ENCODE measurements at places on chromosomes 5 and 9. TPM values are rescaled to one million over a fixed set of nuclear protein-coding genes. Genes with fewer than 3 reads are reported as not detected.
A peak's percentile ranks its signal among the peaks of the same experiment; 100 is the strongest.

The GPR21 gene
- total RNA-seq = 0.42 TPM

The BTNL9 gene
- total RNA-seq = not detected

The STPG3 gene
- total RNA-seq = not detected

The TAL2 gene
- not detected for total RNA-seq

The ZNF883 gene
- 2.1 TPM for total RNA-seq

The EIF4E1B gene
- total RNA-seq = not detected

The LRRC19 gene
- total RNA-seq = not detected

The SGCD gene
- total RNA-seq = not detected

The PTGDS gene
- total RNA-seq = not detected

DNA sequence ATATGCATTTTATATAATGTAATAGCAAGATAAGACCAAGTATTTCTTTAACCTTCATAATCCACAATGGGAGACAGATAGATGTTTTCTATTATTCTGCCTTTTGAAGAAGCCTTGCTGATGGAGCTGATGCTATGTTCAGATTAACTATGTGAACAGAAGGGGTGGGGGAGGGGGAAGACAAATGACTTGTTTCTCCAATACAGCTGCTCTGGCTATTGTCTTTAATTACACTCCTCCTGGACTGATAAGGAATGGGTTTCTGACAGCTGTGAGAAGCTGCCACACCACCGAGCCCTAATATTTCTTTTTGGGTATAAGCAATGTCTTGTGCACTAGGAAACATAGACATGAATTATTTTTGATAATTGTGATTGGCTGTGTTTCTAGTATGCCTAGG lies 62.0 kb downstream of the CAVIN4 start:
- no peak overlapping the region for H3K4me3 ChIP-seq
- H3K27me3 ChIP-seq = peaks cover 32% of the 10 kb centered on the region
- H3K27ac ChIP-seq = no peak overlapping the region
- H3K36me3 ChIP-seq = no peaks in the 10 kb centered on the region
- no peak for DNase-seq

DNA sequence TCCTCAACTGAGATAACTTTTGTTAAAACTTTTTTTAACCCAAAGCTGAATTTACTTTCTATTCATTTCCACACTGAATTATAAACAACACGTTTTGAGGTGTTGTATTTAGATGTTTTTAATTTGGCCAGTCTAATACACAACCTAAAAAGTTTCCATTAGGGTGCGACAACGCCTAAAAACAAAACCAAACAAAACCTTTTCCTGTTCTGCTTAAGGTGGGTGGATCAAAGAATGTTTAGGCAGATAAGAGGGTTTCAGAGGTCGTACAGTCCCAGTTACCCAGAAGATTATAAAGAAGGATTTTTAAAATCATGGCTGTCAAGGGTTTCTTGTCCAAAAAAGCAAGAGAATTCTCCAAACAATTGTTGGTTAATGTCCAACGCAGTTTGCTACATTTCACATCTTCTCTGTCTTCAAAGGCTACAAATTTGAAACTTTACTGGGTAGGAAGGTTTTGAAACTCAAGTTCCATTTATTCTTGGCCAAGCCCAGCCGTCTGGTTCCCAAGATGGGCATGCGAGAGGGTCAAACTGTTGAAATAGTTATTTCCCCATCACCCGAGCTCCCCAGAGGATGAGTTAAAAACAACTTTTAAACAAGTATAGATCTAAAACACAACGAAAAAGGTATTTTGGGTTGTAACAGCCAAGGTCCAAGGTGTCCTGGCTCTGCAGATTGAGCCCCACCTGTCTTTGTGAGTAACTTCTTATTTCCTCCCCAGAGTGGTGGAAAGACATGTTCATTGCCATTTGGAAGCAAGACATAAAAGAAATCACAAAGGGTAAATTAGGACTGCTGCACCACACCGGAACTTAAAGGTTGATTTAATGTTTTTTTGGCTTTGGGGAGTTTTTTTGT lies 122.8 kb upstream of the MAP3K1 start:
- peak overlapping the region; percentile 3 for H3K4me3 ChIP-seq
- H3K4me1 ChIP-seq = peaks cover 28% of the 10 kb centered on the region
- H3K27me3 ChIP-seq = no peaks in the 10 kb centered on the region
- no peak for DNase-seq

GRCh38 chr5:11477786-11478185 lies 426.5 kb downstream of the CTNND2 start:
- H3K4me1 ChIP-seq = no peaks in the 10 kb centered on the region
- DNase-seq = no peak
- no peaks in the 10 kb centered on the region for H3K36me3 ChIP-seq
- H3K27me3 ChIP-seq = peaks cover 9% of the 10 kb centered on the region
- H3K4me3 ChIP-seq = no peak overlapping the region
- no peak overlapping the region for H3K27ac ChIP-seq

GRCh38 chr5:125829349-125829748 lies 593.9 kb upstream of the GRAMD2B start:
- H3K4me1 ChIP-seq = no peaks in the 10 kb centered on the region
- no peaks in the 10 kb centered on the region for H3K36me3 ChIP-seq
- DNase-seq = no peak
- H3K27me3 ChIP-seq = no peaks in the 10 kb centered on the region

- H3K36me3 ChIP-seq = no peaks in the 10 kb centered on the region
- H3K4me1 ChIP-seq = peaks cover 2% of the 10 kb centered on the region
- H3K27me3 ChIP-seq = no peaks in the 10 kb centered on the region
- no peak for DNase-seq
Observed at GRCh38 chr9:126298063-126298801, 28.4 kb upstream of the MVB12B start.

- H3K27me3 ChIP-seq = no peaks in the 10 kb centered on the region
- no peak overlapping the region for H3K27ac ChIP-seq
- no peak for DNase-seq
- H3K4me3 ChIP-seq = no peak overlapping the region
- no peaks in the 10 kb centered on the region for H3K4me1 ChIP-seq
- H3K36me3 ChIP-seq = no peaks in the 10 kb centered on the region
Observed at GRCh38 chr9:9498846-9499245, 1114.0 kb downstream of the PTPRD start.

GRCh38 chr5:151067632-151068432 lies 13.0 kb downstream of the TNIP1 start:
- H3K4me3 ChIP-seq = peak overlapping the region; percentile 1
- no peak for DNase-seq
- peaks cover 43% of the 10 kb centered on the region for H3K36me3 ChIP-seq
- no peaks in the 10 kb centered on the region for H3K27me3 ChIP-seq

- no peak overlapping the region for H3K27ac ChIP-seq
- no peaks in the 10 kb centered on the region for H3K36me3 ChIP-seq
- H3K4me3 ChIP-seq = no peak overlapping the region
- no peak for DNase-seq
Observed at GRCh38 chr5:140591747-140592372, 27.2 kb downstream of the SLC35A4 start.

DNA sequence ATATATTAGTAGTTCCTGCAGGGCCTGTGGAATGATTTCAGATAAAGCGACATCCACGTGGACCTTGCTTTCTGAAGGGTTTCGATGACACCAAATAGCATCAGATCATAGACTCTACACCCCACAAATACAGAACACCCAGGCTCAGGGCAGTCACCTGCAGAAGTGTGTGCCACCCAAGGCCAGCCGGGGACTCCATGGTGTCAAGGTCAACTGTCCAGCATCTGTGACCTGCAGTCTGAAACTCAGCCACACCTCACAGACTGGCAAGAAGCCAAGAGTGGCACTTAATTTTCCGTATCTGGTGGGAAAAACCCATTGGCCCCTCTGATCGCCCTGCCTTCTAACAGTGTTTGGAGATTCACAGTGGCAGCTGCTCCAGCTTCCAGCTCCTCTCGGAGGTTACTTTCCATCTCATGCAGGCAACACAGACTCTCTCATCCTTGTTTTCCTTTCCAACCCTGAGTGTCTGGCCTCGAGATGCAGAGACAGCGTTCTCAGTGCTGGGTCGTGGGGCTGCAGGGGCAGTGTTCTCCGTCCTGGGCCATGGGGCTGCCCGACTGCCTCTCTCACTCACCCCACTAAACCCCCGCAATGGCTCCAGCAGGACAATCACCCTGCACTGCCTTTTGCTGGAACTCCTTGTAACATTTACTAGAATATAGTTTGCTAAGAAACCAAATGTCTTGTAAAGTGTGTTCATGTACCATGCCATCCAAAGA lies 221.9 kb downstream of the IRX2 start:
- H3K36me3 ChIP-seq = no peaks in the 10 kb centered on the region
- no peaks in the 10 kb centered on the region for H3K4me1 ChIP-seq
- no peak for DNase-seq

GRCh38 chr5:109370343-109370742 lies 39.4 kb downstream of the PJA2 start:
- H3K27ac ChIP-seq = no peak overlapping the region
- H3K36me3 ChIP-seq = peaks cover 46% of the 10 kb centered on the region
- no peaks in the 10 kb centered on the region for H3K27me3 ChIP-seq

DNA sequence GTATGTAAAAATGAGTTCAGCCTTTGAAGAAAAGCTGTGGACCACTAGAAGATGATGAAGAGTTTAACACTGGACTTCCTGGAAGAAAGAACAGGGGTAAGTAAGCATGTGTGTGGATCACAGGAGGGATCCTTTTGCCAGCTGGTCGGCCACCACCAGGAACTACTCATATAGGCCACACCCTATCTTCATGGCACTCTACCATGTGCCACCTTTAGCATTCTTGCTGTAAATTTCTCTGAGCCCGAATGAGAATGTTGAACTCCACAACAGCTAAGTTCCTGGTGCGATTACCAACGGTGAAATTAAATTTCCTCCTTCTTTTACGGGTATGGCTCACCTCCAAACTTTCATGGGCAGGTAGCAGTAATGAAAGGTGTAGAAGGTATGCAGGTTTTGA lies 102.3 kb downstream of the ATP10B start:
- no peak overlapping the region for H3K27ac ChIP-seq
- no peak for DNase-seq
- H3K36me3 ChIP-seq = no peaks in the 10 kb centered on the region
- H3K27me3 ChIP-seq = peaks cover 10% of the 10 kb centered on the region
- peaks cover 1% of the 10 kb centered on the region for H3K4me1 ChIP-seq

GRCh38 chr9:97966493-97966892 lies 16.6 kb upstream of the ANP32B start:
- H3K27me3 ChIP-seq = no peaks in the 10 kb centered on the region
- no peaks in the 10 kb centered on the region for H3K36me3 ChIP-seq
- DNase-seq = no peak
- no peak overlapping the region for H3K27ac ChIP-seq

DNA sequence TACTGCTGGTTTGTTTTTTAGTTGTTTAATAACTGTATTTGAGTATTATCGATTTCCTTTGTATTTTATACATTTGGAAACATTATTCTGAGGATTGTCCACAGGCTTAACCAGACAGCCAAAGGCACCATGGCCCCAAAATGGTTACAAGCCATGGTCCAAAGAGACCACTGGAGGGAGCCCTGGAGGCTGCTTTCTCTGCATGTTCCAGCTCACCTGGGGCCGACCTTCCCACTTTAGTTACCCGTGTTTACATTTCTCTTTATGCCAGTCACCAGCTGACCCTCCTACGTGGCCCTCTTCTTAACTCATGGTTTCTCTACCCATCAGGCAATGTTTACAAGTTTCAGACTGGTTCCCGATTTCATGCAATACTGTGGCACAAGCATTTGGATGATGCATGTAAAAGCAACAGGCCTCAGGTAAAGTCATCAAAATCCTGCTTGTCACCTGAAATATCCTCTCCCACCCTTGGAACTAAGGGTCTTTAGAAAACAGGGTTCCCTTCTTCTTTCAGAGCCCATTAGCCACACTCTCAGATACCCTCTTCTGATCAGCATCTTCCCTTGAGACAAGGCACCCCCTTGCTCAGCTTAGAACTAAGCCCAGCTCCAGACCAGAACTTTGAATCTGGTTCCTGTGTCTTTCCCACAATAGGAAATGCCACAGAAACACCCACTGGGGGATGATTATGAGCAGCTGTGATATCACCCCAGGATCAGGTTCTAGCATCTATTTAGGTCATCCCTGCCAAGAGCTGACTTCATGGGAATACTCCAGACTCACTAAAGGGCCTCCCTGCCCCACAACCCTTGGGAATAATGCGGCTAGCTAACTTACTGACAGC lies 49.9 kb upstream of the GARNL3 start:
- H3K4me1 ChIP-seq = peaks cover 4% of the 10 kb centered on the region
- H3K4me3 ChIP-seq = no peak overlapping the region
- no peaks in the 10 kb centered on the region for H3K36me3 ChIP-seq
- no peak overlapping the region for H3K27ac ChIP-seq

DNA sequence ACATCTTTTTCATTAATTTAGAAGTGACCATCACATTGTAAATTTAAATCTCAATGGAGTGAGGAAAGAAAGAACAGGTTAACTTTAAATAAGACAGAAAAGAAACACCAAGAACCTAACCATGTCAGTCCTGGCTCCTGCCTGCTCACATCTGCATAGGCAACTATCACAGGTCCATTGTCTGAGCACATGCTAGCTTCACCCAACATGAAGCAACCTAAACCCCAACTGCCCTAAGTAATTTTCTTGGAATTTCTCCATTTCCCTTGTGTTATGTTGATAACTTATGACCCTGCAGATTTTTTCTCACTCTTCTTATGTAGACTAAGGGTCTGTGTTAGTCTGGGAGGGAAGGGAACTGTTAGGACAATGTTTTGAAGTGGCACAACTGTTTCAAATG lies 2205.8 kb upstream of the ACO1 start:
- no peaks in the 10 kb centered on the region for H3K36me3 ChIP-seq
- no peak for DNase-seq
- no peaks in the 10 kb centered on the region for H3K27me3 ChIP-seq

GRCh38 chr5:140038373-140038957 lies 4.6 kb downstream of the NRG2 start:
- DNase-seq = no peak
- H3K4me3 ChIP-seq = no peak overlapping the region
- H3K27ac ChIP-seq = no peak overlapping the region
- peaks cover 76% of the 10 kb centered on the region for H3K27me3 ChIP-seq
- no peaks in the 10 kb centered on the region for H3K36me3 ChIP-seq
- peaks cover 14% of the 10 kb centered on the region for H3K4me1 ChIP-seq

GRCh38 chr5:36009698-36010097 lies 18.5 kb upstream of the UGT3A1 start:
- DNase-seq = no peak
- no peaks in the 10 kb centered on the region for H3K27me3 ChIP-seq
- no peaks in the 10 kb centered on the region for H3K4me1 ChIP-seq
- H3K27ac ChIP-seq = no peak overlapping the region

GRCh38 chr5:55554585-55555202 lies 19.9 kb upstream of the PLPP1 start:
- H3K4me1 ChIP-seq = peaks cover 4% of the 10 kb centered on the region
- H3K27ac ChIP-seq = no peak overlapping the region
- no peaks in the 10 kb centered on the region for H3K36me3 ChIP-seq
- no peak overlapping the region for H3K4me3 ChIP-seq
- H3K27me3 ChIP-seq = no peaks in the 10 kb centered on the region

- H3K4me1 ChIP-seq = no peaks in the 10 kb centered on the region
- no peaks in the 10 kb centered on the region for H3K36me3 ChIP-seq
- no peak for DNase-seq
- no peak overlapping the region for H3K4me3 ChIP-seq
Observed at GRCh38 chr5:168995024-168995423, 305.9 kb downstream of the SLIT3 start.

- no peaks in the 10 kb centered on the region for H3K4me1 ChIP-seq
- no peaks in the 10 kb centered on the region for H3K27me3 ChIP-seq
- no peak for DNase-seq
- no peak overlapping the region for H3K4me3 ChIP-seq
- no peak overlapping the region for H3K27ac ChIP-seq
Observed at GRCh38 chr5:163384669-163385068, 52.7 kb upstream of the CCNG1 start.

GRCh38 chr9:90054810-90055209 lies 450.0 kb downstream of the GADD45G start:
- DNase-seq = no peak
- H3K4me1 ChIP-seq = no peaks in the 10 kb centered on the region
- H3K4me3 ChIP-seq = no peak overlapping the region
- no peak overlapping the region for H3K27ac ChIP-seq
